Activated T-helper 17 cell treated with anti-CD3 and anti-CD28 coated beads, Interleukin-2, amount 50 U/mL, for 72 hours (primary cell): ENCODE measurements at places on chromosomes 16 and 17. TPM values are rescaled to one million over a fixed set of nuclear protein-coding genes. Genes with fewer than 3 reads are reported as not detected.

GRCh38 chr16:69118468-69118867 is 13.0 kb downstream of the HAS3 start:
- ATAC-seq: no peak

DNA sequence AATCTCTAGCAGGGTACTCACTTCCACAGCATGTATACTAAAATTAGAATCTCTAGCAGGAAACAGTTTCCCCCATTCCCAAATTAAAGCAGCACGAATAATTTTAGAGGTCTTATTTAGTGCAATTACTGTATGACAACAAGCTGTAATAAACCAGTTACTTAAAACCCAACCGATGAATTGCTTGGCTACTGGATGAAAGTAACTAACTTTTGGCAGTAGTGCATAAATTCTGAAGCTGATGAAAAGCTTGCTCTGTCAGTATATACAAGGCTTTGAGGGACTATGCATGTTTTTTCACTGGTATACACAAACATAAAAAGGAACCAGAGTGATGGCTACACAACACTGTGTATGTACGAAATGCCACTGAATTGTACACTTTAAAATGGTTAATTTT is 89.4 kb downstream of the CFDP1 start:
- no peak for ATAC-seq

TAC4 gene
- total RNA-seq: not detected

- no peak for ATAC-seq
These were observed 71.8 kb downstream of the ABHD15 start for GRCh38 chr17:29495011-29495410.

DNA sequence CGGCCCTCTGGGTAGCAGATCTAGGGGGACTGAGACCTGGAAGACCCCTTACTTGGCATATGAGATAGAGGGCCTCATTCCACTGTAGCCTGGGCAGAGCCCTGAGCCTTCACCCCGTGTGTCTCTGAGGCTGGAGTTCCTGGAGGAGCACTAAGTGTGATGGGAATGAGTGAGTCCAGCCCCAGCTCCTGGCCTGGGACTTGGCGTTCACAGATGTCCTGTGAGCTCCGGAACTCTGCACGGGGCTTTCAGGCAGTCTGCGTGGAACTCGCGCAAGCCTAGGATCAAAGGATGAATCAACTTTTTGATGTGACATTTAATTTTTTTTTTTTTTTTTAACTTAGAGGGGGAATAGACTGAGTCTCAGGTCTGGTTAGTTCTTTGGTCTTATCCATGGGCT is 1.8 kb downstream of the NKD1 start:
- ATAC-seq: no peak

- ATAC-seq: no peak
These were observed 15.6 kb upstream of the SLC38A8 start for GRCh38 chr16:84058211-84058610.
